ENCODE measurements at places on chromosomes 5 and 9.

GRCh38 chr9:114954956-114955582, 24.7 kb upstream of the TNFSF8 start:
- H3K4me3 ChIP-seq, result no peak overlapping the region
- no peak overlapping the region for H3K27ac ChIP-seq
- no peaks in the 10 kb centered on the region for H3K36me3 ChIP-seq
- no peaks in the 10 kb centered on the region for H3K27me3 ChIP-seq

DNA sequence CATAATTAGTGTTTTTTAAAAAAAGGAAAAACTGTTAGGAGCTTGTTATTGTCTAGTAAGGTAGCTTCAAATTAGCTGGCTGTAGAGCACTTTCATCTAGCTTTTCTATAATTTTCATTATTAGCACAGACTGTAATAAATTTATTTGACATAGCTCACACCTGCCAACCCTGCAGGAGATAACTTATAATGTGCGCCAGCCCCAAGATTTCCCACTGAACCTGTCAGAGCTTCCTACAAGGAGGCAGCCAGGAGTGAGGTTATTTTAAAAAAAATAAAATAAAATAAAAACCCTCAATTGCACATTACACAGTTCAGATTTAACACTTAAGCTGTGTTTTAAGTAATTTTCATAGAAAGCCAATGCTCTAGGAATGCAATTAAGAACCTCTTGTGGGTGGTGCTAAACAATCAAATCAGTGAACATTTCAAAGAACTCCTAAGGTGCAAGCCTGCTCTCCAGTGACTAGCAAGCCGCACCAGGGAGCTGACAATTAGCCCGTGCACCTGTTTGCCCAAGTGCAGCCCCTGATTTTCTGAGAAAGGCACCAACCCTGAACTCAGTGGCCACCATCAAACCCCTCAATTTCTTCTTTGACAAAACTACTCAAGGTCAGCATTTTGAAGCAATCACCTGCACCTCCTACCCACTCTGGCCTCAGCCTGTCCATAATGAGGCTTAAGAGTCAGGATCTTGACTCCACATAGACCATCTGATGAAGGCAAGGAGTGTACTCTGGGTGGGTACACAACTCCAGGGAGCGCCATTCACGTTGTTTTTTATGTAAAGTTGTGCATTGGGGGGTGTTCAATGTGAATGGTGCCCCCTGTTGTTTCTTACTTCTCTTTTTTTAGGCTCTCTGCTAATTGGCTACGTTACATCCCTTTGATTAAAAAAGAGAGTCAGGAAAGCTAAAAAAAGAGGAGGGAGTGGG, 385.3 kb upstream of the WWC1 start:
- H3K27me3 ChIP-seq, result no peaks in the 10 kb centered on the region
- H3K27ac ChIP-seq, result no peak overlapping the region
- H3K4me3 ChIP-seq, result no peak overlapping the region
- H3K4me1 ChIP-seq, result no peaks in the 10 kb centered on the region
- no peak for DNase-seq

DNA sequence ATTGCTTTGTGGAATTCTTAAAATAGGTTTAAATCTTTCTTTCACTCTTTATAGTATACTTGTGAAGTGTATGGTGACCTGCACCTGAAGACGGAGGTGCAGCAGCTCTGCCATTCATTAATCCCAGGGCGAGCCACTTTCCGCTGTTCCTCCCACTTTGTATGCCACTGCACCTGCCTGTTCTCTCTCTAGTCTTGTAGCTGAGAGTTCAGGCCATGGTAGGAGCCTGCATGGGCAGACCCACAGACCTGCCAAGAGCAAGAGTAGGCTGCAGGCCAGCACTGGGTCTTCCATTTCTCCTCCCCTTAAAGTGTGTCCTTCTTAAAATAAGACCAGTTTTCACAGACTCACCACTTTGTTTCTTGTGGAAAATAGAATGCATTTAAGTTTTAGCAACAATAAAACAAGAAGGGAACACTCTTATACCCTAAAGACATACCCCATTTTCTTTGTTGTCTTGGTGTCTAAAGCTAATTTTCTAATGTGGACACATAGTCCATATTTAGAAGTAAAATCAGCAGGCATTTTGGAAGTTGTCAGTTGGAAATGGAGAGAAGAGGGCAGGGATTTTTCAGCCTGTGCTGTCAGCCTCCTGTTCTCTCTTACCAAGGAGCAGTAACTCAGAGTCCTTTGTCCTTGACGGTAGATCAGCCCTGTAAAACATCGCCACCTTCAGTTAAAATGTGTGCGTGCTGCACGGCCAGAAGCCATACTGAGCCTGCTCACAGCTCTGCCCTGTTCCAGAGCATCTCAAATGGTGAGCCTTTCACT, 103.2 kb downstream of the SNCAIP start:
- H3K27me3 ChIP-seq, result no peaks in the 10 kb centered on the region
- DNase-seq, result no peak
- no peak overlapping the region for H3K4me3 ChIP-seq
- H3K36me3 ChIP-seq, result no peaks in the 10 kb centered on the region
- H3K27ac ChIP-seq, result no peak overlapping the region

- no peaks in the 10 kb centered on the region for H3K4me1 ChIP-seq
- H3K36me3 ChIP-seq, result no peaks in the 10 kb centered on the region
- H3K27me3 ChIP-seq, result no peaks in the 10 kb centered on the region
- DNase-seq, result no peak
- no peak overlapping the region for H3K4me3 ChIP-seq
- no peak overlapping the region for H3K27ac ChIP-seq
Measured at GRCh38 chr9:6551136-6551535, 94.4 kb downstream of the GLDC start.

DNA sequence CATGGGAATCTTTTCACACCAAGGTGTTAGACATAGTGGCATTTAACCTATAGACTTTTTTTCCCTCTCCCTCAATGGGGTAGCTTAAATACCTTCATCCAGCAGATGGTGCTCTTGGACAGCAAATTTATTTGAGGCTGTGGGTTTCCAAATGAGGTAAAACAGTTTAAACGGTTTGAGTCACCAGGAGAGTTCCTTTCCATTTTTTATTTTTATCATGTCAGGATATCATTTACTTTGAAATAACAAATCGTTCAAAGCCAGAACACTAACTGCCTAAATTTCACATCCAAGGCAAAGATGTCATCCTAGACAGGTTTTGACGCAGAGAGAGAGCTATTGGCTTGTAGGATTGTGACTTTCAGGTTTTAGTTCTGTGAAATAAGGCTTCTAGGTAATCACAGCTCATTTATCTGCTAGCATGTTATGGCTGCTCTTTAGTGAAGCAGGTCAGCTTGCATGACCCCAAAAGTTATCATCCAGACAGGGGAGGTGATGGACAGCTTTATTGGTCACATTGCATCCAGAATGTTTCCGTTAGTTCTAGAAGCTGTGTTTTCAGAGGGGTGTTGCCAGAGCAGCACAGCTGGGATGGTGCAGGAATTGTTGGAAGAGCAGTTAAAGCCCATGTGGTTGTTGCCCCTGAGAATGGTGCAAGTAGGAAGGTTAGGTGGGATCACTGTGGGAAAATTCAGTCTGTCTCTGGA, 69.8 kb downstream of the KDM4C start:
- H3K36me3 ChIP-seq, result peaks cover 34% of the 10 kb centered on the region
- no peaks in the 10 kb centered on the region for H3K4me1 ChIP-seq
- no peak overlapping the region for H3K27ac ChIP-seq
- no peaks in the 10 kb centered on the region for H3K27me3 ChIP-seq
- DNase-seq, result no peak
- H3K4me3 ChIP-seq, result no peak overlapping the region

- H3K27me3 ChIP-seq, result no peaks in the 10 kb centered on the region
- no peaks in the 10 kb centered on the region for H3K4me1 ChIP-seq
- no peaks in the 10 kb centered on the region for H3K36me3 ChIP-seq
- no peak overlapping the region for H3K27ac ChIP-seq
Measured at GRCh38 chr5:6574537-6575245, 58.2 kb downstream of the NSUN2 start.

DNA sequence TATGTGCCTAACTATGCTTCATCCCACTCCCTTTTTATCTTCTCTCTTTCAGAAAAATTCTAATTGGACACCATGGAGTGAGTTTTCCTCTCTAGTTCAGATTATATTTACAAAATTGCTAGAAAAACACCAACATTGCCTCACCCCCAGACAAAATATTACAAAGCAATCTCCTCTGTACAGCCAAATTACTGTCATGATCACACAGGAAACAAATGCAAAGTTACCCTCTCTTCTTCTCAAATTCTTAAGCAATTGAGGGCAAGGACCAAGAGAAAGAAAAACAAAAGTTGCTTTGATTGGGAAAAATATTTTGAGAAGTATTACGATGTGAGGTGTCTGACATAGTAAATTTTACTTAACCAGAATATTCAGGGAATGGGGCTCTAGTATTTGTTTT, 30.8 kb upstream of the ABCA1 start:
- no peak overlapping the region for H3K4me3 ChIP-seq
- no peaks in the 10 kb centered on the region for H3K36me3 ChIP-seq
- H3K27me3 ChIP-seq, result no peaks in the 10 kb centered on the region
- peaks cover 14% of the 10 kb centered on the region for H3K4me1 ChIP-seq
- no peak overlapping the region for H3K27ac ChIP-seq

DNA sequence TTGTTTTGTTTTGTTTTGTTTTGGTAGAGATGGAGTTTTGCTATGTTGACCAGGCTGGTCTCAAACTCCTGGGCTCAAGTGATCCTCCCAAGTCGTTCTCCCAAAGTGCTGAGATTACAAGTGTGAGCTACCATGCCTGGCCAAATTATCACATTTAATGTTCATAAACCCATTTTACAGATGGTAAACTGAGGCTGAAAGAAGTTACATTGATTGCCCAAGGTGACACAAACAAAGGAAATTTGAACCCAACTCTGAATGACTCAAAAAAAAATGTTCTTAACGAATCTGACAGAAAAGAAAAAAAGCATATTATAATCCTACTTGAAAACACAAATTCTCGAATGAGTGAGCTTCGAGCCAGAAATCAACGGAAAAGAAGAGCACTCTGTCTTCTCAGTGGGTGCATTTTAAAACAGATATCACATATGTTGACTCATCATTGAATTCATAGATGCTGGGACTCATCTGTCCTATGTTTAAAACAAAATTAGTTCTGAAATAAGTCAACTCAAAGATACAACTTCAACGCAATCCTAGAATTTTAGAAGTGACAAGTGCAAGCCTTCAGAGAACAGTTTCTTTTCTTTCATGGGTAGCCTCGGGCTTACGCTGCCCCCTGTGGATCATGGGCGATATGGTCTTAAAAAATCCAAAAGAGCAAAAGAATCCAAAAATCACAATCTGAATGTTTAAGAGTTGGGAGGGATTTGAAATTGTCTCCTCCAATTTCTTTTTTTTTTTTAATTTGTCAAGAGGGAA, 28.4 kb downstream of the TIMD4 start:
- no peak overlapping the region for H3K27ac ChIP-seq
- no peaks in the 10 kb centered on the region for H3K36me3 ChIP-seq
- H3K27me3 ChIP-seq, result no peaks in the 10 kb centered on the region
- peak overlapping the region; percentile 19 for H3K4me3 ChIP-seq
- peak; percentile 33 for DNase-seq

- H3K27me3 ChIP-seq, result no peaks in the 10 kb centered on the region
- no peak for DNase-seq
- H3K36me3 ChIP-seq, result no peaks in the 10 kb centered on the region
- H3K4me1 ChIP-seq, result peaks cover 10% of the 10 kb centered on the region
Measured at GRCh38 chr5:1538741-1539392, 15.1 kb upstream of the LPCAT1 start.

- DNase-seq, result no peak
- H3K4me3 ChIP-seq, result no peak overlapping the region
- H3K4me1 ChIP-seq, result no peaks in the 10 kb centered on the region
- H3K27ac ChIP-seq, result no peak overlapping the region
Measured at GRCh38 chr5:164885179-164885578, 1379.8 kb downstream of the MAT2B start.

DNA sequence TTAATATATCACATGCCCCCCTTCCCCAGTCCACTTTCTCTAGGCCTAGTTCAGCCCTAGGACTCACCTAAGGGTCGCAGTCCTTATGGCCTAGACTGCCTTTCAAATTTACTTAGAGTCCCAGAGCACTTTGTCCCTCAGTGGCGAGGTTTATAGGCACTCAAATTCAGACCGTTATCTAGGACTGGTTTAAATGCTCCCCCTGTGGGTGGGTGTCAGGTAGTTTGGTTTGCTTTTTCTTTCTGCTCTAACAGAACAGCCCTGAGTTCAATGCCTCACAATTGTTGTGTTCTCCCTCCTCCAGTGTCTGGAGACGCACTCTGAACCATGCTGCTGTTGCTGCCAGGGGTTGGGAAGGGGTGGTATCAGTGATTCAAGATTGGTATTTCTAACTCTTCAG, 317.1 kb downstream of the MAT2B start:
- H3K27me3 ChIP-seq, result no peaks in the 10 kb centered on the region
- H3K27ac ChIP-seq, result no peak overlapping the region
- no peaks in the 10 kb centered on the region for H3K36me3 ChIP-seq
- no peak overlapping the region for H3K4me3 ChIP-seq
- H3K4me1 ChIP-seq, result no peaks in the 10 kb centered on the region

DNA sequence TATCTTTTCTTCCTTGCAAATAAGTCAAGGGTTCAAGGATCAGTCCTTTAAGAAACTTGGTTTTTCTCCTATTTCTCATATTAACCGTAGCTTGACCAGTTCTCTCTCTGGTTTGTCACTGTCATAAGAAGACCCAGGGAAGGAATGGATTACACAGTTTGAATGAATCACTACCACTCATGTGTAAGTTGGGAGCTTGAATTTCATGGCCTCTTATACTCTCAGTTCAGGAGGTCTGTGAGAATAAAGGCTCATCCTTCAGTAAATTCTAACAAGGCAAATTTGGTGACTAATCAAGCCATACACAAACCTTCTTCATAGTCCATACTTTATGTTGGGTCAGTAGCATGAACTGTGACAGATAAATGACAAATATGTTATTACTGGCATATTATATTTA, 323.1 kb upstream of the ACTBL2 start:
- DNase-seq, result no peak
- no peaks in the 10 kb centered on the region for H3K27me3 ChIP-seq
- no peak overlapping the region for H3K4me3 ChIP-seq
- no peaks in the 10 kb centered on the region for H3K4me1 ChIP-seq

GRCh38 chr9:133693116-133693515, 45.0 kb downstream of the SARDH start:
- H3K4me3 ChIP-seq, result no peak overlapping the region
- no peak for DNase-seq
- peaks cover 5% of the 10 kb centered on the region for H3K4me1 ChIP-seq
- H3K36me3 ChIP-seq, result peaks cover 32% of the 10 kb centered on the region
- H3K27ac ChIP-seq, result no peak overlapping the region
- no peaks in the 10 kb centered on the region for H3K27me3 ChIP-seq

GRCh38 chr5:103847060-103847459, 284.5 kb upstream of the NUDT12 start:
- H3K27ac ChIP-seq, result no peak overlapping the region
- H3K4me3 ChIP-seq, result no peak overlapping the region
- no peaks in the 10 kb centered on the region for H3K36me3 ChIP-seq
- H3K27me3 ChIP-seq, result no peaks in the 10 kb centered on the region
- no peaks in the 10 kb centered on the region for H3K4me1 ChIP-seq

GRCh38 chr9:97045300-97045699, 6.4 kb upstream of the CTSV start:
- no peaks in the 10 kb centered on the region for H3K36me3 ChIP-seq
- H3K27me3 ChIP-seq, result peaks cover 32% of the 10 kb centered on the region
- no peaks in the 10 kb centered on the region for H3K4me1 ChIP-seq
- DNase-seq, result no peak
- H3K27ac ChIP-seq, result no peak overlapping the region
- no peak overlapping the region for H3K4me3 ChIP-seq
